Stimulated activated CD4-positive, alpha-beta T cell treated with anti-CD3 and anti-CD28 coated beads, Interleukin-2, amount 100 ng/mL, for 48 hours (primary cell): ENCODE measurements at places on chromosomes 12 and 14.

GRCh38 chr14:75339059-75339458 lies 60.4 kb downstream of the FOS start:
- no peak for DNase-seq

DNA sequence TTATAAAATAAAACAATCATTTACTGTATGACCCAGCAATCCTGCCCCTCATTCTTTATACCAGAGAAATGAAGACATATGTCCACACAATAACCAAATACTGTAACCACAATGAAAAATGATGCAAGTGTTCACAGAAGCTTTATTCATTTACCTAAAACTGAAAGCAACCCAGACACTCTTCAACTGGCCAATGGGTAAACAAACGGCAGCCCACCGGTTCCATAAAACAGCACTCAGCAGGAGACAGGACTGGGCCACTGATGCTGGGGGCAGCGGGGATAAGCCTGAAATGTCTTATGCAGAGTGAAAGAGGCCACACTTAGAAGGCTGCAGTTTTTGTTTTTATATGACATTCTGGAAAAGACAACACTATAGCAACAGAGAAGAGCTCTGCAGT lies 15.1 kb downstream of the DDX51 start:
- DNase-seq = no peak

DNA sequence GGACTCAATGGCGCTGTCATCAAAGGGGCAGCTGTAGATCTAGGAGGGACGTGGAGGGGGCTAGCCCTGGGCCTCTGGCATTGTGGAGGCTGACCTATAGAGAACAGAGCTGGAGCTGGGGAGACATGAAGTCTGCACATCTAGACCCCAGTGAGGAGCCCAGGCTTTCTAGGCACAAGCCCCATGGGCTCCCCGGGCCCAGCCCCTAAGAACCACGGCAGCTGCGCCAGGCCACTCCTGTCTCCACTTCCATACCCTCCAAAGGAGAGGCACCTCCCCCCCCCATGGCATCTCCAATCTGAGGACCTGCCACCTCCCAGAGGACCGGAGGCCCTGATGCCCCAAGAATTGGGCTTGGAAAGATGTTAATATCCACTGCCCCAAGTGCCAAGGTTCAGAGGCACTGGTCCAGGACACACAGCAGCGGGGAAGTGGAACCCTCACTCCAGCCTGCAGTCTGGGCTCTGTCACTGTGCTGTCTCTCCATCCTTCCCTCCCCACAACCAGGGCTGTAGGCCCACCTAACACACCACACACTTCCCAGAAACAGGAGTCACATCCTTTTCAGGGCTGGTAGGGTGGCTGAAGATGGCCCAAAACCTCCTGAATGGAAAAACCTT lies 4.5 kb downstream of the ANKRD9 start:
- DNase-seq = no peak

- DNase-seq = no peak
Observed at GRCh38 chr12:5807090-5807414, 138.0 kb downstream of the ANO2 start.
